Endodermal cell (in vitro differentiated cells): ENCODE measurements at places on chromosomes 1 and 21. TPM values are rescaled to one million over a fixed set of nuclear protein-coding genes. Genes with fewer than 3 reads are reported as not detected.

DNA sequence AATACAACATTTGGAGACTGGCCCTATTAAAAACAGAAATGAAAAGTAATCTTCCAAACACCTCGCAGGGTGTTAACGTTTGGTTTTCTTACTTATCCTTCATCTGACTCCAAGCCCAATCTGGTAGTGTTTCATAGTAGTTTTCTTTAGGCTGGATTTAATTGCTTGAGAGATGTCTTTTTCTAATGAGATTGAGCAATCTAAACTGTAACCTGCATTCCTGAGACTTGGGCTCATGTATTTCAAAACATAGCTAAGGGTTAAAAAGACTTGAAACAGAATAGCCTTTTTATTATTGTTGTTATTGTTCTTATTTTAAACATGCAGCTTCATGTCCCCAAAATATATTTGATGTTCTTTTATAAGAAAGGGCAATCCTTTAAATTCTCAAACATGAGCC, 278.9 kb downstream of the TGFB2 start:
- DNase-seq: no peak

DNA sequence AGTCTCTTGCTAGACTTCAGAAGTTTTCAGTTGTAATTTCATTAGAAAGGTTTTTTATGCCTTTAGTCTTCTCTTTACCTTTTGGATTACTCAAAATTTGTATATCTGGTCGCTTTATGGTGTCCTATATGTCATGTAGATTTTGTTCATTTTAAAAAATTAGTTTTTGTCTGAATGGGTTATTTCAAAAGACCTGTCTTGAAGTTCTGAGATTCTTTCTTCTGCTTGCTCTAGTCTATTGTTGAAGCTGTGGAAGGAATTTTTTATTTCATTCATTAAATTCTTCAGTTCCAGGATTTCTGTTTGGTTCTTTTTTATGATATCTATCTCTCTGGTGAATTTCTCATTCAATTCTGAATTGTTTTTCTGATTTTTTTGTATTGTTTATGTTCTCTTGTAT, 46.5 kb upstream of the GCLM start:
- DNase-seq: no peak

DNA sequence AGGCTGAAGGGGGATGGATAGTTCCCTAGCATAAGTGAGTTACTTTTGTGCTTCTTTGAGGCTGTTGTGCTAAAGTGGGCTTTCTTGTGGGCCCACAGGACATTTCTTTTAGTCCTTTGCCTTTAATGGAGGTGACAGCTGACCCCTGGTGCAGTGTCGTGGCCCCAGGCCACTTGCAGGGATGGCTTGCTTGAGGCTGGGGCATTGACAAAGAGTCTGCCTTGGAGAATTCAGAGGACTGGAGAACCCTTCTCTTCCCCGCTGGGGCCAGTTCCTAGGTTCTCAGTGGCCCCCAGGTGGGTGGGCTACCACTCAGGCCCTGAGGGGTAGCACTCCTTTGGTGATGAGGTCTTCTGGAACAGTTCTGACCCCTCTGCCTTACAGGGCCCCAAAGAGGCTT, 12.8 kb downstream of the ABCG1 start:
- no peak for DNase-seq

GRCh38 chr21:39041816-39042215, 141.4 kb downstream of the PSMG1 start:
- DNase-seq: no peak

DNA sequence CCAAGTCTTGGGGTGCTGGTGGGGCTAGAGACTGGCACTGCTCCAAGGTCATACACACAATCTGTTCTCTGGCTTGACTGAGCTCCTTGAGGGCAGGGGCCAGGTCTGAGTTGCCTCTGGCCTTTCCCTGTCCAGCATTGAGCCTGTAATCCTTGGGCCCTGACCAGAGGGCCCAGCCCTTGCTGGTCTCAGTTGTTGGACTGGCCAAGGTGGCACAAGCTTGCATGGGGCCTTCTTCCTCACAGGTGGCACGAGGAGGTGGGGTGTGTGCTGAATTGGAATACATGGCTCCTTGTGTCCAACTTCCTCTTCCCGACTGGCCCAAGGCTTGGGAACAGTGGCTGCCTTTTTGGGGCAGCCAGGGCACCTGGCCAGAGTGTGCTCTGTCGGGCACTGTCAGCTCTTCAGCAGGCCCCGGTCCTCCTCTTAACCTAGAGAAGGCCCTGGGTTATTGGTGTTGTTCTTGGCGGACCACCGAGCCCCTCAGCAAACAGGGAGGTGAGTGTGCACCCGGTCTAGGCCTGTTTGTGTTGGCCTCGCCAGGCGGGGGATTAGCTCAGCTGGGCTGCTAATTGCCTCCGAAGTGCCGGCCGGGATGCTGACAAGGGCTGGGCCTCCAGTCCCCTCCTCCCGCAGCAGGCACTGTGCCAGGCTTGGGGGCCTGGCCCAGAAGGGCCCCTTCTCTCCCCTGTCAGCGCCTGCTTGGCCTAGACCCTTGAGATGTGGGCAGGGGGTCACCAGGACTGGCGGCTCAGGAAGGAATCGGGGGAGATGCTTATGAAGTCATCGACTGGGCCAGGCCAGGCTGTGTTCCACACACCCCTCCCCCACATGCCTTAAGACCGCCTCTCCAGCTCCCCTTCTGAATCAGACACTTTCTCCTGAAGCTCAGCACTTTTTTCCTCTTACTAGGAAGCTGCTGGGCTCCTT, 28.5 kb downstream of the WNT4 start:
- peak; percentile 34 for DNase-seq

- DNase-seq: no peak
Measured at GRCh38 chr21:31877463-31877957, 4.7 kb downstream of the HUNK start.

GRCh38 chr1:159993911-159994310, 37.9 kb downstream of the PIGM start:
- no peak for DNase-seq

- DNase-seq: peak; percentile 80
Measured at GRCh38 chr1:206808615-206809014, 36.3 kb upstream of the IL10 start.

DNA sequence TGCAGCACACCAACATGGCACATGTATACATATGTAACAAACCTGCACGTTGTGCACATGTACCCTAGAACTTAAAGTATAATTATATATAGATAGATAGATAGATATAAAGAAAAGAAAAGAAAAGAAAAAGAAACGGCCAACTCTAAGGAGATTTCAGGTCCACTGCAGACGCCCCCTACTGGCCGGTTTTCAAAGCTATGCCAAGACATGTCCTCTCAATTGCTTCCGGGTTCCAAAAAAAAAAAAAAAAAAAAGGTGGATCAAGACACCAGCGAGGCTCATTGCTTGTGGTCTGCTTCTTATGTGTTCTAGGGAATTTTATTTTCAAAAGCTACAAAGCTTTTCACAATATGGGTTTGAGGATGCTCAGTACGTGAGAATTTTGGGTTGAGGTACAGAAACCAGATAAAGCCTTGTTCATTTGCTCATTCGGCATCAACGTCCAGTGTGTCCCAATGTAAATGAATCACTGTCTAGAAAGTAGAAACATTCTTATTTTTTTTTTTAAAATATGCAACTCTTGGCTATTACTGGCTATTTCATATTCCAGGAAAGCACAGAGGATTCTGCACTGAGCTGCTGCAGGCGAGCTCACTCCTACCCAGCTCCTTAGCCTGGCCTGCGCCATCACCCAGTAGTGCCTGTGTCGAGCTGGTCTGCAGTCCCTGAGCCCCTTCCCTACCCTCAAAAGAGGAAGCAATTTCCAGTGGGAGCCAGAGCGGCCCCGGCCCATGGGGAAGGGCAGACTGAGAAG, 643.0 kb downstream of the KIF26B start:
- DNase-seq: peak; percentile 89

DNA sequence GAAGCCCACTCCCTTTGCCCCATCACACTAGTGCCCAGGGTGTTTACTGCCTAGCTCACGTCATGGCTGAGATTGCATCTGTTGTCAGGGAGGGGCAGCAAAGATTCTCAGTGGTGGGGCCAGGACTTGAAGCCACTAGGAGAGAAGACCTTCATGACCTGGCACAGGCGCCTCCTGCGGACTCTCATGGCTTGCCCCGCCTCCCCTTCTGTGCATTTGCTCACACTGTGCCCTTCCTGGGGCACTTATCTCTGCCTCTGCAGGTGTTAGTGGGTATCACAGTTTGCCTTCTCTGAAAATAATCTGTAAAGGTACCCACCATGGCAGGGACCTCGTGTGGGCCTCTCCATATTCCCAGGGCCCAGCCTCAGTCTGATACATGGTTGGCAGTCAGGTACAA, 20.1 kb downstream of the PTPRU start:
- peak; percentile 70 for DNase-seq

- DNase-seq: no peak
Measured at GRCh38 chr1:39088658-39089057, 62.5 kb downstream of the NDUFS5 start.

- no peak for DNase-seq
Measured at GRCh38 chr1:218588540-218589172, 243.5 kb downstream of the TGFB2 start.

DNA sequence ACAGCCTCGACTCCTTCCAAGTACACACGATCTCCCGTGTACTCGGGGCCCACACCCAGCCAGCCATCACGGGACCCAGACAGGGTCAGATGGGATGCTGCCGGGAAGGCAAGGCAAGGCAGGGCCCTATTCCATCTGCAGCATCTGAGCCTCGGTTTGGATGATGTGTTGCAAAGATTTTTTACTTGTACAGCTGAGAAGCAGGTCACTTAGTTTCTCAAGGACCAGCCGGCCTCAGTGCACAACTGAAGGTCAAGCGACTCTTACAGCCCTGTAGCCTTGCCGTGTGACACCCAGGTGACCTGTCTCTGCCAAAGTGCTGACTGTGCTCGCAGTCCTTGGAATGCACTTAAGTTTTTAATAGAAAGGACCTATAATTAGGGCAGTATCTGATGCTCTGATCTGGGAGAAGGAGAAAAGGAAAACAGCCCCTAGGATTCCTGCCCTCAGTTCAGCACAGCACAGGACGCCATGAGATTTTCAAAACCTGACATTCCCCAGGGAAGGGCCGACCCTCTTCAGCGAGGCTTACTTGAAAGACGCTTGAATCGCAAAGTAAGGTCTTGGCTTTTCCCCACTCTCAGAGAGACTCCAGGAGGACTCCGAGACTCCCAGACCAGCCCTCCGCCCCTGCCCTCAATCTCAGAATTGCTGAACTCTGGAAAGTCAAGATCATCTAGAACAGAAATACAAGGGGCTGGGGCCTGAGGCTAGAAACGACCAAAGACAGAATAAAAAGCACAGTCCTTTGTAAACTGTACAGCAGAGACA, 1.3 kb downstream of the GPR157 start:
- no peak for DNase-seq

DNA sequence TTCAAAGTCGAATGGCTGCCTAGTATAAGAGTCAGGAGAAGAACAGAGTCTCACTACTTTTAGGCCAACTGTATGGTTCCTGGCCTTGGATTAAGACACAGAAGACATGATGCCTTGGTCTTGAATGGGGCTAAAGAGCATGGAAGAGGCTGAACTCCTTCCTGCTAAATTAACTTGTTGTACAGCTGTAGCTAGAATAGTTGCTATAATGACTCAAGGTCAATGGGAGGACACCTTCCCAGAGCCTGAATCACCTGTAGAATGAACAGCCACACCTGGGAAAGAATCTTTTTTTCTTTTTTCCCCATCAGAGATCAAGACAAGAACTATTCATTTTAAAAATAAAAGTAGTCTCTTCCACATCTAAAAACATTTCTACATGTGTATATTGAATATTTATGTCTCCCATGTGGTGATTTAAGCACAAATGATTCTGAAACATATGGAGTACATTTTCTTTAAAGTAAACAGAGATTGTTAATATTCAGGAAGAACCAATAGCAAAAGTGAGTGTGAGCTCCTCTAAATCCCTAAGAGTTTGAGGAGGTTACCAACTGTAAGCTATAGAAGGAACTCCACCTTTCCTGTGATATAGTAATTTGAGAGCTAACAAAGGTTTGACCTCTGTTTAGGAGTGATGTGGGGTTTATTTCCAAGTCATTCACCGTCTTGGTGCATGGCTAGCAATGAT, 191.3 kb downstream of the TGFB2 start:
- no peak for DNase-seq

DNA sequence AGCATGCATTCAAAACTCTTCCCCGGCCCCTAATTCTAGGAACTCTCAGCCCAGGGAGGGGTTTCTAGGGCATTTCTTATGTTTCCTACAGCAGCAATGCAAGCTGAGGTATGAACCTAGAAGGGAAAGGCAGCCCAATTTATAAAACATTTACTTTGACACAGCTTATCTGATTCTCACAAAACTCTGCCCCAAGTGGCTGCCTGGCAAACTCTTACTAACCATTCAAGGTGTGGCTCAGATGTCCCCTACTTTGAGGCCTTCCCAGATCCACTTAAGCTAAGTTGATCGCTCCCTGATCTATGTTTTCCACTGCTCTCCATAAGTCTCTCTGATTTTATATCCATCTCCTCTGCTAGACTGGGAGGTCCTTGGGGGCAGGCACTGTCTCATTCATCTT, 35.4 kb downstream of the AK2 start:
- peak; percentile 59 for DNase-seq

DNA sequence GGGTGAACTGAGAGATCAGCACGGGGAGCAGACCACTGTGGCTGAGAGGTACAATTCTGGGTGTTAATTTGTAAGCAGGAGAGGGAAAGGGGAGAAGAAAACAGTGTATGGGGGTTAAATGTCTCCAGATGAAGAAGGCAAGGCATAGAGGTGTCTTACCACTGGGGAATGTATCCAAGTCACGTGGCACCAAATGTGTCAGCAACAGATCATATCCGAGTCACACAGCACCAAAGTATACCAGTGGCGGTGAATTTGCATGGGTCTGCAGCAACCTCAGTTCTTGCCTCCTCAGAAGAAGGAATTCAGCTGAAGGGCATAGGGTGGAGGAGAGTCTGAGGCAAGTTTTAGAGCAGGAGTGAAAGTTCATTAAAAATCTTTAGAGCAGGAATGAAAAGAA, 21.2 kb upstream of the SYCP1 start:
- no peak for DNase-seq

DNA sequence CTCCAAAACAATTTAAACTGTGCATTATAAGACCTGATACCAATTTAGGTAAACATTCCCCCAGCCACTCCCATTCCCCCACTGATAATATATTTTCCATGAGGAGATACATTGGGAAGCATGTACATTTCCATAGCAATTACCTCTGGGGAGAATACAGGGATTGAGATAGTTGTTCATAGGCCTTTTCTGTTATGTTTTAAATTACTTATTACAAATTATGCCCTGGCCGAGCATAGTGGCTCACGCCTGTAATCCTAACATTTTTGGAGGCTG, 4.4 kb downstream of the ASAP3 start:
- no peak for DNase-seq

The ADCY10 gene
- 0.13 and 0.18 TPM in 2 replicates for total RNA-seq

The GJA9 gene
- total RNA-seq: not detected in 2 replicates

The FCRL2 gene
- total RNA-seq: not detected in 3 replicates

The GPA33 gene
- total RNA-seq: 0.37 and 0.47 TPM in 2 replicates
